ENCODE measurements at places on chromosomes 13 and 19. TPM values are rescaled to one million over a fixed set of nuclear protein-coding genes. Genes with fewer than 3 reads are reported as not detected.

DNA sequence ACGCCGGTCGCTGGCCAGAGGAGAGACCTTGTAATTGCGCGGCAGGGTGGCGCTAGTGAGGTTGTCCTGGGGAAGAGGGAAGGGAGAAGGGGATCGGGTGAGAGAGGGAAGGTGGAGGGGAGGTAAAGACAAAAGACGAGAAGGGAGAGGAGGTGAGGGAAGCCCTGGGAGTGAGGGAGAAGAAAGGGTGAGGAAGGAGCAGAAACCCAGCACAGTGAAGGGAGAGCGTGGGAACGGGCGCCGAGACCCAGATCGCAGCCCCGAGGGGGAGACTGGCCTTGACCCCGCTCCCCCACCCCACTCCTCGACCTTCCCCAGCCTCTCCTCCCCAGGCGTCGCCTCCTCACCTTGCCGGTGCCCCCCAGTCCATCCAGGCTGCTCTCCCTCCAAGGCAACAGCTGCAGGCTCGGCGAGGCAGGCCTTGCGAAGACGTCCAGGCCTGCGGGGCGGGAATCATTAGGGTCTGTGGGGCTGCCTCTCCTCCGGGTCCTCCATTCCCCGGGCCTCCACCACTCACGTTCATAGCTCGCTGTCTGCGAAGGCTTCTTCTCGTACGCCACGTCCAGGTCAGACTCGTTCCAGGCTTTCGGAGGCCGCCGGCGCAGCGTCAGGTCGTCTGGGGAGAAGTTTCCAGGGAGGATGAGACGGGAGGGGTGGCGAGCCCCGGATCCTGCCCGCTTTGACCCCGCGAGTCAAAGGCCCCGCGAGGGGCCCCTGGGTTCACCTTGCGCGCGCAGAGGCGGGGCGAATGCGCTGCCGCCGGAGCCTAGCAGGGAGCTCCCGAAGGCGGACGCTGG is 8.8 kb downstream of the PPP1R13L start:
- no peak for DNase-seq

The PEG3 gene
- not detected for total RNA-seq

The RASAL3 gene
- not detected for total RNA-seq

- no peak for DNase-seq
These were observed 8.9 kb upstream of the TRPC4 start for GRCh38 chr13:37878496-37878895.

GRCh38 chr19:7482584-7483439 is 6.0 kb downstream of the PEX11G start:
- DNase-seq, result no peak

The ARMC6 gene
- total RNA-seq, result 77.1 TPM

DNA sequence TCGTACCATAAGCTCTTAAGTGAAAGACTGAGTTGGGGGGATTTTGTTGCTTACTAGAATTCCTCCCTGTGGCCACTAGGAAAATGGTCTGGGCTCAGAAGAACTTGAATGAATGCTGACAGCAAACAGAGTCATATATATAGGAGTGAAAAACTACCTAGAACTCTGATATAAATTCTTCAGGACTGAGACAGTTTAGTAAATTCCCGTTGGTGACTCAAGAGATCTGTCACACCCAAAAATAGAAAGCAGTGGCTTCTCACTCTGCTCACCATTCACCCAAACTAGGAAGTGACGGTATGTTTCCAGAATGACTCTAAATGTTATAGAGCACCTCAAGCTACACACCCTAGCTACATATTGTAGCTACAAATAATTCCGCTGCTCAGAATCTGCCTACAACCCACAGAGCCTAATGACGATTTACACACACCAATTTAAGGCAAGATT is 116.2 kb downstream of the TBC1D4 start:
- DNase-seq, result peak; percentile 92

GRCh38 chr19:33895366-33895765 is 98.7 kb downstream of the KCTD15 start:
- no peak for DNase-seq

DNA sequence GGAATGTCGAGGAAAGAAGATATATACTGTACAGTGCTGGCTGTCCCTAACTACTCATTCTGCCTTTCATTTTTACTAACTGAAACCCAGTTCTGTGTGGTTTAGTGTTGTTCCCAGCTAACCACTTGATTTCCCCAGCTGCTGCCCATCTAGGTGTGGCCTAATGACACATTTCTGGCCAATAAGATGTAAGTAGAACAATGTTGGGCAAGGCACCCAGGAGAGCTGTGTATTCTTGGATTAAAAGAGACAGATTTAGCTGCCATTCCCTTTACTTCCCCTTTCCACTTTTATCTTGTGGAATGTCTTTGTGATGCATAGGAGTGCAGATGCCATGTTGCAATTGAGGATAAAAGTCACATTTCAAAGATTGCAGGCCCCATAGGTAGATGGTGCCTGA is 28.3 kb upstream of the PCDH9 start:
- no peak for DNase-seq

The ZNF135 gene
- not detected for total RNA-seq

GRCh38 chr13:26225896-26226617 is 3.9 kb upstream of the RNF6 start:
- no peak for DNase-seq

DNA sequence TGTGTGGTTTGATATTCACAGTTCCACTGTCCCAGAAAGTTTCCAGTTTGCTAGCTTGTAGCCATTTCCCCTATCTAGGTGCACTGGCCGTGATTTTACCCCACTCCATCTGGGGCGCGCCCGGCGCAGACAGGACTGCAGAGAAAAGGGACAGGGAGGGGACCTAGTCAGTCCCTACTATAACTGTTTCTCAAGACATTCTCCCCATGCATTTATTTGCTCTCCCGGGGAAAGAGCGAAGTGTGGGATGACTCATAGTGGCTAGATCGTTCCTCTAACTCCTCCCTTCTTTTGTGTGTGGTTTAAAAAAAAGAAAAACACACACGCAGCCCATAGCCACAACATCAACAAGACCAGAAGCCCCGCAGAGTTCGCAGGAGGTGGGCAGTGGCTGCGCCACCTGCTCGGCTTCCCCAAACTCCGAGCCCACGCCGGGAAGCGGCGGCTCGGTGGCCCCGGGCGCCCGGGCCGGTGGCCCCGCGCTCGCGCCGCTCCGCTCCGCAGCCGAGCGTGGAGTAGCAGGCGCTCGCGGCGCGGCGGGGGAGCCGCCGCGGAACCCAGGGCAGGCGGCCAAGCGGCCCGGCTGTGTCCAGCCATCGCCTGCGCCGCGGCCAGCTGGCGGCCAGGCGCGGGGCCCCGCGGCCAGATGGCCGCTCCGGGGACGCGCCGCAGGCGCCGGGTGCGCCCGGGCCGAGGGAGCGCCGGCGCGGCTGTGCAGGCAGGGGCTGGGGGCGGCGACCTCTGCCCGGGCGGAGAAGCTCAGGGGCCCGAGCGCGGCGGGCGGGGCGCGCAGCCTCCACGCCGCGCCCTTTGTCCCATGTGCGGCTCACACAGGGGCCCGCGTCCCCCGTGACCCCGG is 653 bp downstream of the TMTC4 start:
- peak; percentile 74 for DNase-seq

The RHPN2 gene
- total RNA-seq, result 17.4 TPM

Data from A172 (cell line).